ENCODE measurements at places on chromosomes 4 and X.

GRCh38 chr4:156391325-156391653 is 437.6 kb upstream of the CTSO start:
- ATAC-seq: no peak

DNA sequence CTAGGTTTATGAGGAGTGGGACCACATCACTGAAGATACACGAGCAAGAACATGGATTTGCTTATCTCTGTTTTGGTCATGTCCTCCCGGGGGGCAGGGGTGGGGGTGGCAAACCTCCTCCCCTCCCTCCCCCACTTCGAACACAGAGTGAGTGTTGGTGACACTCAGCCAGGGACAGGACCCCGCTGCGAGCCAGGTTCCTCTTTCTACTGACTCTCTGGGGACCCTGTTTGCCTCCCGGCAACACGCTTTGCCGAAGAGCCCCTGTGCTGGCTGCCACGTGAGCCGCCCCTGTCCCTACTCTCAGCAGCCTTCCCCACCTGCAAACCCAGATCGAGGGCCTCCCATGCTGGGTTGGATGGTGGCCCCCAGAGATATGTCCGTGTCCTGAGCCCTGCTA is 34.7 kb downstream of the P2RY8 start:
- ATAC-seq: no peak

GRCh38 chr4:77911091-77911490 is 48.5 kb downstream of the MRPL1 start:
- ATAC-seq: no peak

GRCh38 chr4:182770996-182771514 is 146.1 kb downstream of the DCTD start:
- no peak for ATAC-seq

DNA sequence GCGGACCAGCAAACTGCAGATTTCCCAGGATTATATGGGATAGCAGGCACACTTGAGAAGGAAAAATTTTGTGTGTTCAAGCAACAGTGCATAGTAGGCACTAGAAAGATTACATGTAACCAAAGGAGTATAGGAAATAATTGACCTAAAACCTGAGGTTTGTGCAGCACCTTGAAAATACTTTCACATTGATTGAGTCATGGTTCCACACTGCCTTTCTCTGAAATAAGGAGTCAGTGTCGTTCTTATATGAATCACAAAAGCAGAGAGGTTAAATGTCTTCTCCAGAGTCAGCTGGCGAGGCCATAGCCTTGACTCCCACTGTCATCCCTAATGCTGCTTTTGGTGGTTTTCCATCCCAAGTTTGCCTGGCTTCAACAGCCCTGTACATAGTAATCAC is 138.9 kb downstream of the SOWAHB start:
- peak; percentile 85 for ATAC-seq

DNA sequence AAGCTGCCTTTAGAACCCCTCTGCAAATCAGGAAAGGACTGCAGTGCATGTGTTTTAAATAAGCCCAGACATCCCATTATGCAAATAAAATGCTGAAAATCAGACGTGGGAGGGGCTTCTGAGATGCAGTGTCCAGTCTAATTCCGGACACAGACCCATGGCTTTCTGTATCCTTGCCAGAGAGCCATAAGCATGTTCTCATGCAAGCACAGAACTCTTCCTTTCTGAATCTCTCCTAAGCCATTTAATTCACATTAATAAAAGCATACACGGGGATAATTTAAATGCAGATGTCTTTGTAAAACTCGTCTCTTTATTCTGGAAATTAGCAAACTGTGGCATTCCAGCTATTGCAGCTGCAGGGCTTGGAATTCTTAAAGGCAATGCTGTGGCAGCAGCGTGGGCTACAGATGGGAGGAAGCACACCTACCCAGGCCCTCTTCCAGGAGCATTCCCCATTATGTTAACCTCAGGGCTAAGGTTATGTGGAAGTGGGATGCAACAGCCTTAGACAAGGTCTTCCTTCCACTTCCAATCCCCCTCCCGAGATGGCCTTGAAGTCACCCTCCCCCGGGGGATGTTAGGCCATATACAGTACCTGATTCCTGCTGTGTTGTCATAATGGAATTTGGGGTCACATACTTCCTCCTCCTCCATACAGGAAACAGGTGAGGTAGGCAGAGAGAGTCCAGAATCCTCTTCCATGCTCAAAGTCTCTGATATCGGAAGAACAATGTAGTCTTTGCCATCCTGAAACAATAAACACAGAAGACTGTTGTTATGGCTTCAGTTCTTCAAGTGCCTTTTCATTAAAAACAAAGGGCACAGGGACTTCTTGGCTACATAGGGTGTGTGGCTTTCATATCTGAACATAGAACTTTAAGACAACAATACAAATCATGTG is 38.1 kb downstream of the KDR start:
- ATAC-seq: no peak

- ATAC-seq: no peak
These were observed 37.1 kb upstream of the KLHL8 start for GRCh38 chr4:87257523-87257922.

DNA sequence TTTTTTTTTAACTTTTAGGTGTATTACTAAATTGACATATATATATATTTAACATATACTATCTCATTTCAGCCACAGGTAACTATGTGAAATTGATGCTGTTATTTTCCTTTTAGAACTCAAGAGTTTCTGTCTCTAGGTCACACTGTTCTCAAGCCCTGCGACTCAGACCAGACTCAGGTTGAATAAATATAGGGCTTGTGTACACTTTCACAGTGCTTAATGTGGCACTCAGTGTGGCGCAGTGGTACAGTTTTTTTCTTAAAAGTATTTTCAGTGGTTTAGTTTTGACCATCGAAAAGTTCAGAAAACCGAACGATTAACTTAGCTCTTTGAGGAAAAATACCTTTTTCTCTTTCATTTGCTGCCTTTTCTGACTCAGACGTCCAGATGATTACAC is 24.7 kb downstream of the PACRGL start:
- ATAC-seq: no peak

- ATAC-seq: no peak
These were observed at the start of gene MAGEB4 for GRCh38 chrX:30241724-30242415. Gene MAGEB4 (plus strand): TSS chrX:30242000. CDS start chrX:30242136, 136 bp downstream.

DNA sequence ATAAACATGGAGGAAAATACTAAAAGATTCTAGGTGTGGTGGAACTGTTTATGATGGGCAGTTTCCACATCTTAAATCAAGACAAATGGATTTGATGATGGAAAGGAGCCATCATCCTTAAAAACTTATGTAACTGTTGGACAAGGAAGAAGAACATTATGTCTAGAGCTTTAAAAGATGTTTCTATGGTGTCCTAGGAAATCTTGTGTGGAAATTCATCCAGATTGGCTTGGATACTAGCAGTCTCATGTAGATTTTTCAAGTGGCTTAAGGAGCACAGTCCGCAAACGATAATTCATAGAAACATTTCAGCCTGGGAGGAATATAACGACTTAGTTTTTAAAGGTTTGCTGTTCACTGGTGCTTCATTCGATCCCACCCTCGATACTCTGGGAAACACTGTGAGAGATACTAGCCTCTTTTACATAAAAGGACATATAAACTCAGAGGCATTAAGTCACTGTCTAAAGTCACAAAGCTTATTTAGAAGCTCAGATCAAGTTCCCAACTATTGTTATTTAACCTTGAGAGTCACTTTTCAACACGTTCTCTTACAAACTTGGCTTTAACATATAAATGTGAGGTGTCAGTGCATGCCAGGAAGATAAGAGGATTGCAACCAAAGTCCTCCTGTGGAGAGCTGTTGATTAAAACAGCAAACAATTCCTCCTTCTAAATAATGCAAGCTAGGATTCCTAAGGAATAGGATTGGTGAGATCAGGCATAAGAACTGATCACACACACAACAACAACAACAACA is 135.7 kb upstream of the SCML1 start:
- ATAC-seq: no peak

DNA sequence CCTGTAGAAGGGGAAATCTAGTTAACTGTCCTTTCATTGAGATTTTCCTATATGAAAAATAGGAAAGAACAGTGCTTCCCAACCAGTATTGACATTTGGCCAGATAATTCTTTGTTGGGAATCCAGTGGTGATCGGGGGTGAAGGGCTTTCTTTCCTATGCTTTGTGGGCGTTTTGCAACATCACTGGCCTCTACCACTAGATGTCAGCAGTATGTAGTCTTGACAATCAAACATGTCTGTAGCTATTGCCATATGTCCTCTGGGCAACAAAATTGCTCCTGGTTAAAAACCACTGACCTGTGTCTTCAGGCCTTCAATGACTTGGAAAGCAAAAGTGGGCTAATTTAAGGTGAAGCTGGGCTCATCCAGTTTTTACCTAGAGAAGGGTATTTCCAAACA is 658.5 kb downstream of the DACH2 start:
- no peak for ATAC-seq

GRCh38 chrX:149151805-149152757 is 353.0 kb downstream of the IDS start:
- ATAC-seq: no peak

DNA sequence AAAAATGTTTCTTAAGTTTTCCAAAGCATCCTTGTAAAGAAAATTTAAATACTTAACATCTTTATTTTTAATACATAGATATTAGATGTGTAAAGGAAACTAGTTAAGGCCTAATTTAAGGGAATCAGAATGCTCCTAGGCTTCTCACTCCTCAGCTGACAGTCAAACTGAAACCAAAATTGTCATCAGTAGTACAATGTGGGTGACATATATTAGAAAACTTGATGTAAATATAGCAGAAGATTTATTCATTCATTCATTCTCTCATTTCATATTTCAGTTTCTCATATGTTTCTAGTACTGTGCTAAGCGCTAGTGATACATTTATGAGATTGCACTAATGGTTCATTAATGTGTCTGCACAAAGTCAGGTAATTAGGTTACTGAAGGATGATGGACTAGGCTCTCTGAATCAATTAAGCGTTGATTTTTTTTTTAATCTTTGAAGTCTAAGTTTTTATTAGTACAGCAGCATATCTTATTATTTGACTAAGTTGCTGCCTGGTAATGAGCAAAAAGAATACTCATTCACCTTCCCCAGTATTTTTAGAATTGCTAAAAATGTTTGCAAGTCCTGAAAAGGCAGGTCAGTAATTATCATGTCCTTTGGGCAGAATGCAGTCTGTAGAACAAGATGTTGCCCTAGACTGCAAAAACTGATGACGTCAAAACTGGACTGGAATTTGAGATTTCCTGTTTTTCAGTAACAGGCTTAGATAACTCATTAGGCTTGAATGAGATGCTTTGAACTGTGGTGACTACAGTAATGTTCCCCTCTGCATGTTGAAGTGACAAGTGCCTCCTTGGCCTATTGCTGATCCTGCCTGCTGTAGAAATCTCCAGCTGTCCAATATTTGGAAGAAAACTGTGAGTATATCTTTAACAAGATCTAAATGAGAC is 128.7 kb downstream of the ARHGAP24 start:
- ATAC-seq: no peak

- peak; percentile 76 for ATAC-seq
These were observed 1.5 kb downstream of the BRWD3 start for GRCh38 chrX:80807992-80808735.

DNA sequence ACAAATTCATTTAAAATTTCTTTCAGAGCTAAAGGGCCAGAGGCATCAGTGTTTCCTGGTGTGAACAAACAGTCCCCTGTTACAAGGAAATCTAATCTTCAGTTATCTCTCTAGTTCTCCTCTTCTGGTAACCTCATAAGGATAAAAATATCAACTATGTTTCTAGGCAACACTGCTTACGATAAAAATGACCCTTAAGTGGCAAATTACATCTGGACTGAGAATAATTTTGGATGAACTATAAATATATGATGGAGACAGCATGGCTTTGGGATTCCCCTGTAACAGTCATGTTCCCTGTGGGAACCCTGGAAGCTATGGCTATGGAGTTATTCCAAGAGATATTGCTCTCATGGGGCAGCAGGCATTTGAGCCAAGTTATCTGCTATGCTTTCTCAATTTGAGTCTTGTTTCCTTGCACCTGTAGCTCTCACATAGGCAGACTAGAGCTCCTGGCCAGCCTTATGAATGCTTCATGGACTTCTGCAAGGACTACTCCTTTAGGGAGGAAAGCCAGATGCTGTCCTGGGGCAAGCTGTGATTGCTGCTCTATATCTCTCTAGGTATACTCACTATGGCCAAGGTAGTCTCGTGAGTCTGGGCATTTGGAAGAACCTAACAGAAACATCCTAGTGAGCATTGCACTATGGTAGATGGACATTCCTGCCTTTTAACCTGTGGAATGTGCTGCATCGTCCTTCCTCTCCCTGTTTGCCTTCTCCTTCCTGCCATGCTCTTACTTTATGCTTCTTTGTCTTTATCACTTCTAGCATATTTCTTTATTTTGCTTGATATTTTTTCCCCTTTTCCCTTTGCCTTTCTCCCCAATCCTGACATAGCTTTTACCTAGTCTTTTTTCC is 14.2 kb downstream of the C4orf33 start:
- no peak for ATAC-seq

GRCh38 chr4:102860611-102861324 is 8.0 kb upstream of the CISD2 start:
- no peak for ATAC-seq

DNA sequence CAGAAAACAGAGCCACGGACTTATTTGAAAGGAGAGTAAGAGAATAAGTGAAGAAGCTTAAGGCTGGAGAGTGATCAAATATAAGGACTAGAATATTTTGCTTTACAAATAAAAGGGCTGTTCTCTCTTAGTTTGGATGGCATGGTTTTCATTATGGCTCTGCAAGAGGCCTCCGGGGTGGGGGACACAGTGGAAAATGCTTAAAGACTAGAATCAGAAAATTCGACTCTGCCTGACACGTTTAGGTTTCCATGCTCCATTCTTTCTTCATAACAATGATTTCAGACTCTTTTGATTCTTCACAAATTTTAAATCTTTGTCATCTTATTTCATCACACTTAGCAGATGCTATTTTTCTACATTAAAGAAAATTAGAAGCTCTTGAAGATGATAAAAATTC is 632.4 kb upstream of the BOD1L1 start:
- no peak for ATAC-seq

DNA sequence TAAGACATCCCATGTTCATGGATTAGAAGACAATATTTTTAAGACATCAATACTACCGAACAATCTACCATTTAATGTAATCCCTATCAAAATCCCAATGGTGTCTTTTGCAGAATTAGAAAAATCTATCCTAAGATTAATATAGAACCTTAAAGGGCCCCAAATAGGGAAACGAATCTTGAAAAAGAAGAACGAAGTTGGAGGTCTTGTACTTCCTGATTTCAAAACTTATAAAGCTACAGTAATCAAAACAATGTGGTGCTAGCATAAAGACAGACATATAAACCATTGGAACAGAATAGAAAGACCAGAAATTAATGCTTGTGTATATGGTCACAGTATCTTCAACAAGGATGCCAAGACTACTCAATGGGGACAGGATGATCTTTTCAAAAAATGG is 42.0 kb downstream of the CENPE start:
- no peak for ATAC-seq
